ENCODE measurements at places on chromosomes 1 and 21. TPM values are rescaled to one million over a fixed set of nuclear protein-coding genes. Genes with fewer than 3 reads are reported as not detected.
A peak's percentile ranks its signal among the peaks of the same experiment; 100 is the strongest.

- H3K4me3 ChIP-seq: no peak overlapping the region
- H3K36me3 ChIP-seq: no peaks in the 10 kb centered on the region
- H3K27ac ChIP-seq: no peak overlapping the region
- no peak for DNase-seq
- H3K27me3 ChIP-seq: no peaks in the 10 kb centered on the region
Measured at GRCh38 chr1:81571946-81572345, 228.8 kb upstream of the ADGRL2 start.

Gene SLFNL1
- 1.2 TPM for total RNA-seq

Gene BNIPL
- total RNA-seq: 4.2 TPM

DNA sequence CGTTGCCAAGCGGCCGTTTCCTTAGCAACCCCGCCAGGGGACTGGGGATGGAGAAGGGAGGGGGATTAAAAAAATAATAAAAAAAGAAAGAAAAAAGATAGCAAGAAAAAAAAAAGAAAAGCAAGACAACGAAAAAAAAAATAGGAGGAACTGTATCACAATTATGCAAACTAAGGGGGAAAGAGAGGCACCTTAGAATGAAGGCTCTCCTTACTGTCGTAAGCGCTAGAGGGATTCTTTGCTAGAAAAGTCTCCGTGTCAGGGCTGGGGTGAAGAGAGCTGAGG lies 625 bp upstream of the NEGR1 start:
- H3K4me3 ChIP-seq: no peak overlapping the region
- no peak for DNase-seq
- H3K27me3 ChIP-seq: peaks cover 51% of the 10 kb centered on the region
- H3K36me3 ChIP-seq: no peaks in the 10 kb centered on the region
- no peak overlapping the region for H3K27ac ChIP-seq

GRCh38 chr1:198417039-198417438 lies 123.4 kb downstream of the ATP6V1G3 start:
- no peak overlapping the region for H3K4me3 ChIP-seq
- H3K4me1 ChIP-seq: peaks cover 6% of the 10 kb centered on the region
- DNase-seq: no peak
- no peak overlapping the region for H3K27ac ChIP-seq
- peaks cover 1% of the 10 kb centered on the region for H3K36me3 ChIP-seq
- peaks cover 2% of the 10 kb centered on the region for H3K27me3 ChIP-seq

GRCh38 chr1:208111646-208112190 lies 132.5 kb downstream of the PLXNA2 start:
- no peaks in the 10 kb centered on the region for H3K36me3 ChIP-seq
- H3K27me3 ChIP-seq: no peaks in the 10 kb centered on the region
- H3K27ac ChIP-seq: no peak overlapping the region
- DNase-seq: no peak
- no peak overlapping the region for H3K4me3 ChIP-seq
- peaks cover 40% of the 10 kb centered on the region for H3K4me1 ChIP-seq

Gene CR1L
- total RNA-seq: not detected

Gene ARHGEF16
- total RNA-seq: 20.3 TPM

- no peak overlapping the region for H3K4me3 ChIP-seq
- H3K36me3 ChIP-seq: peaks cover 22% of the 10 kb centered on the region
- no peak for DNase-seq
- no peaks in the 10 kb centered on the region for H3K4me1 ChIP-seq
- H3K27ac ChIP-seq: no peak overlapping the region
Measured at GRCh38 chr1:162756523-162756922, 34.0 kb upstream of the HSD17B7 start.

Gene TAS1R1
- not detected for total RNA-seq

GRCh38 chr1:27132624-27133023 lies 22.3 kb downstream of the SLC9A1 start:
- DNase-seq: no peak
- peaks cover 10% of the 10 kb centered on the region for H3K4me1 ChIP-seq
- H3K4me3 ChIP-seq: no peak overlapping the region
- no peaks in the 10 kb centered on the region for H3K36me3 ChIP-seq
- H3K27ac ChIP-seq: no peak overlapping the region

DNA sequence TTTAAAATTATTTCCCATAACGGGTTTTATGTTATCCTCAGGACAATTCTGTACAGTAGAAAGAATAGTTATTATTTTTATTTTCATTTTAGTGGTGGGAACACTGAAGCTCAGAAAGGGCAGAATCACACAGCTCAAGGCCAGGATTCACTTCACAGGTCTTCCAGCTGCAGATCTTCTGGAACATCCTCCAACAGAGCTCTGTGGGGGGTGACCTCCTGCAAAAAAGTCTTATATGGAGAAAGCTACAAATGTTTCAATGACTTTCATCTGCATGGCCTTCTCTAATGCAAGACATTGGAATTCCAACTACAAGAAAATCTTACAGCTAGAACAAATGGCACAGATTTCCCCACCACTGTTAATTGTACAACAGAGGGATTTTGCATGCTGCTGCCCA lies 64.2 kb downstream of the SEC16B start:
- H3K27me3 ChIP-seq: peaks cover 50% of the 10 kb centered on the region
- no peak overlapping the region for H3K27ac ChIP-seq
- H3K4me3 ChIP-seq: no peak overlapping the region
- H3K36me3 ChIP-seq: no peaks in the 10 kb centered on the region

Gene RAB42
- total RNA-seq: 5.1 TPM

DNA sequence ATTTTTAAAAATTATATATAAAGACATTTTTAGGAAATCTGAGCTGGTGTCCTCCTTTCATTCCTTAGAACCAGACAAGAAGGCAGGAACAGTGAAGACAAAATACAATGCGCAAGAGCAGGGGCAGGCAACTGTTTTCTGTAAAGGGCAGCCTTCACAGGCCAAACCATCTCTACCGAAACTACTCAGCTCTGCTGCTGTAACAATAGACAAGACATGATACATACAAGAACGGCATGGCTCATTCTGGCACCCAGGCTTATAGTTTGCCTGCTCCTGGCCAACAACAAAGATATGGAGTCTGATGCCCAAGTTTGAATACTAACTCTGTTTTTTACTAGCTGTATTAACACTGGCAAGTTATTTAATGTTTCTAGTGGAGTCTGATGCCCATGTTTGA lies 232.0 kb downstream of the SMYD3 start:
- no peak for DNase-seq
- H3K27me3 ChIP-seq: no peaks in the 10 kb centered on the region
- peaks cover 5% of the 10 kb centered on the region for H3K36me3 ChIP-seq
- H3K4me1 ChIP-seq: peaks cover 10% of the 10 kb centered on the region
- H3K4me3 ChIP-seq: no peak overlapping the region

DNA sequence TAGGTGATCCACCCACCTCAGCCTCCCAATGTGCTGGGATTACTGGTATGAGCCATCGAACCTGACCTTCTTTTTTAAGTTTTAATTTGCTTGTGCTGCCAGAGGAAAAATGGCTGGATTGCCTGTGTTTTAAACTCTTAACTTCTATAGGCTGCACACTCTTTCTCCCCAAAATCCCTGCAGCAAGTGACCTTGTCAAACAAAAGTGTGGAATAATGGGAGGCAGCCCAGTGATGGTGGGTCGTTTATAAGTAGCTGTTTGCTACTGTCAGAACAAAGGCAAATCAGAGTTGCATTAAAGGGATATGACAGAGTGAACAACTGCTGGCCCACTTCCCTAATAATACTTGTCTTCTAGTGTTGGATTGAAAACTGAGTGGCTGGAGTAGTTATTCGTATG lies 74.2 kb downstream of the ADGRL2 start:
- peaks cover 6% of the 10 kb centered on the region for H3K36me3 ChIP-seq
- no peak overlapping the region for H3K4me3 ChIP-seq
- H3K27me3 ChIP-seq: no peaks in the 10 kb centered on the region
- peak overlapping the region; percentile 54 for H3K27ac ChIP-seq
- peaks cover 60% of the 10 kb centered on the region for H3K4me1 ChIP-seq
- DNase-seq: no peak

Gene FMO5
- total RNA-seq: 0.97 TPM

Gene HCRTR1
- total RNA-seq: 0.98 TPM

Gene KRTAP11-1
- not detected for total RNA-seq

DNA sequence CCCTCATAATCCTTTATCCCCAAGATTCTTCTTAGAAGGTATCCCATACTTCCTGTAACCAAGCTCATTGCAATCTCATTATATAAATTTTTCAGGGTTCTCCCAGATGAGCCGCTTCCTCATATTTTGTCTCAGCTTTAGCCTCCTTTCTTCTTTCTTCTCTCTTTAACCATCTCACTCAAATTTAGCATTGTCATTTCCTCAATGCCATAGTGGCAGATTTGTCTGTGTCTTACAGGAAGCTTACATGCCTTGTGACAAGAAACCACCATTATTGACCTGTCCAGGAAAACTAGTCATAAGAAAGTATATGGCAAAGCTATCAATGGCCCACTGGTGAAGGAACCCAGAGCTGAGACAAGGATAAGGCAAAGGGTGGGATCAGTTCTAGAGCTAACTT lies 6.0 kb upstream of the FCRL2 start:
- H3K27me3 ChIP-seq: peaks cover 7% of the 10 kb centered on the region
- H3K36me3 ChIP-seq: no peaks in the 10 kb centered on the region
- no peaks in the 10 kb centered on the region for H3K4me1 ChIP-seq
- no peak overlapping the region for H3K4me3 ChIP-seq
- H3K27ac ChIP-seq: no peak overlapping the region
- DNase-seq: no peak

- no peaks in the 10 kb centered on the region for H3K36me3 ChIP-seq
- DNase-seq: no peak
- H3K4me1 ChIP-seq: no peaks in the 10 kb centered on the region
- no peak overlapping the region for H3K27ac ChIP-seq
Measured at GRCh38 chr1:22540337-22540736, 23.0 kb upstream of the EPHA8 start.

Gene ARTN
- total RNA-seq: 1.6 TPM
